ENCODE measurements at places on chromosomes 3 and 15.

DNA sequence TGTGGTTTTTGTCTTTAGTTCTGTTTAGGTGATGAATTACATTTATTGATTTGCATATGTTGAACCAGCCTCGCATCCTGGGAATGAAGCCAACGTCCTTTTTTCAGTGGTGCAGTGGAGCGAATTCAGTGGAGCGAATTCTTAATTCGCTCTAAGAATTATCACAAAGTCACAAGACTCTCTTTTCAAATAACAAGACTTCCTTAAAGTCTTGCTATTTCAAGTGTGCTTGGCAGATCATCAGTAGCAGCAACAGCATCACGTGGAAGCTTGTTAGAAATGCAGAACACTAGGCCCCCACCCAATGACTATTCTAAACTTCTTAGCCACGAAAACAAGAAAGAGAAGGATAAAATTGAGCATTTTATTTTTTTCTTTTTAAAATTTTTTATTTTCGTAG lies 58.1 kb upstream of the CD200R1L start:
- DNase-seq: no peak

GRCh38 chr3:117761703-117762620 lies 1052.4 kb downstream of the TUSC7 start:
- DNase-seq: no peak

GRCh38 chr3:44924457-44925084 lies 50.2 kb downstream of the TGM4 start:
- no peak for DNase-seq

DNA sequence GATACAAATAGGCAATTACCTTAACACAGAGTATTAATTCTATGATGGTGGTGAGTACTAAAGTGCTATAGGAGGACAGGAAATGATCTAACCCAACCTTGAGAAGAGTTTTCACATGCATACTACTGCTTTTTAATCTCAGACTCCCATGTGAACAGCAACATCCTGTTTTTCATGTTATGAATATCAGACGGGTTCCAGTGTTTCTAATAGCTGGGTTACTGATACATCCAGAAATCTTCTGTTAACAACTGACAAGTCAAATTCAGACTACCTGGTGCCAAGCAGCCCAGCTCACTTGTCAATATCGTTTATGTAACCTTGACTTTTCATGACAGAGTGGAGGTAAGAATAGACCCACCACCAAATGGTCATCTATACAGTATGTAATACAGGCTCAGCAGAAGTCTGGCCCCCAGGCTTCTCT lies 220.2 kb upstream of the COL8A1 start:
- DNase-seq: no peak

- no peak for DNase-seq
These were observed 11.7 kb downstream of the SPTBN5 start for GRCh38 chr15:41881920-41882688.

GRCh38 chr3:123310741-123311140 lies 109.0 kb downstream of the SEC22A start:
- no peak for DNase-seq

DNA sequence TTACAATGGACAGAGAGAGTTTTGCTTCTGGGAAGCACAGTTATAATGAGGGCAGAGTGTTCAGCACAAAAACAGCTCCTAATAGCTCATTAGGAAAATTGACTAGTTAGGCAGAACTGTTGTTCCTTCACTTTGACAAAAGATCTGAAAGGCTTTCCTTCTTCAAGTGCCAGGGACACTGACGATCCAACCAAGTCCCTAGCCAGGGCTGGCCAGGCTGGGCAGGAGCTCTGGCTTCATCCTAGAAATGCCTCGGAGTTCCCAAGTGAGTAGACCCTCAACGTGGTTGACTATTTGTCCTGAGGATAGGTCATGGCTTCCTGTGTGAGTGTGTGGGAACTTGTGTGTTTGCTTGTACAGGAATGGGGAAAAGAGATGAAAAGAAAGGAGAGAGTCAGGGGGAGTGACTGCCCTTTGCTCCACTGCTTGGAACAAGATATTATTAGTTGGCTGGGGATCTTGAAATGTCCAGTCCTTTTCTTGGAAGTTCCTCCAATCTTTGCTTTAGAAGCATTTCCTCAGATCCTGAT lies 617.9 kb downstream of the NTRK3 start:
- no peak for DNase-seq

- no peak for DNase-seq
These were observed 19.4 kb downstream of the RASGRP1 start for GRCh38 chr15:38545179-38545578.

GRCh38 chr3:135907422-135908165 lies 57.9 kb upstream of the PPP2R3A start:
- no peak for DNase-seq

GRCh38 chr3:67415511-67415910 lies 238.9 kb downstream of the SUCLG2 start:
- DNase-seq: no peak

DNA sequence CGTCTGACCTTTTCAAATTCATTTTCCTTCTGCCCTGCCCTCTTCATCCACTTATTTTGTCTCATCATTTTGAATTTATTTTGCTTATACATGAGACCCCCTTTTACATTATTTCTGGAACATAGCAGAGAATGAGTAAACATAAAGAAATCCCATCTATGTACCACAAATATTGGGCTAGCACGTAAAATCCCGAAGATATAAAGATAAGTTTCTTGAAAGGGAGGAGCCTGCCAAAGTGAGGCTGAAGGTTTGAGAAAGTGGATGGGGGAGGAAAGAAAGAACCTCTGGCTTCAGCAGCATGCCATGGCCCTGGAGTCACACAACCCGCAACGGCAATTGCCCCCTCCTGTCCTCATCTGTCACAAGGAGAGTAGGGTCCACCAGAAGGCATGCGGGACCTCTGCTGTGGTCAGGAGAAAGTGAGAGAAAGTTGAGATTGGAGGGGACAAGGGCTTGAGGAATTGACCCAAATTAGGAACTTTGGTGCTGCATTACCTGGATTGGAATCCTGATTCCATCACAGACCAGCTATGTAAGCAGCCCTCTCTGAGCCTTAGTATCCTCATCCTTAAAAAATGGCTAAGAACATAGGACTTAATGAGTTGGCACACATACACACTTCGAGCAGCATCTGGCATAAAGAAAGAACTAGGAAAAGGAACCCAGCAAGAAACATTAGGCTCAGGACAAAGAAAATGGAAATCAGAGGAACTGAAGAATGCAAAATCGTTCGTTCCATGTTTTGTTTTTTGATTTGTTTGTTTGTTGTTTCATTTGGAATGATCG lies 53.7 kb upstream of the GYG1 start:
- DNase-seq: no peak

DNA sequence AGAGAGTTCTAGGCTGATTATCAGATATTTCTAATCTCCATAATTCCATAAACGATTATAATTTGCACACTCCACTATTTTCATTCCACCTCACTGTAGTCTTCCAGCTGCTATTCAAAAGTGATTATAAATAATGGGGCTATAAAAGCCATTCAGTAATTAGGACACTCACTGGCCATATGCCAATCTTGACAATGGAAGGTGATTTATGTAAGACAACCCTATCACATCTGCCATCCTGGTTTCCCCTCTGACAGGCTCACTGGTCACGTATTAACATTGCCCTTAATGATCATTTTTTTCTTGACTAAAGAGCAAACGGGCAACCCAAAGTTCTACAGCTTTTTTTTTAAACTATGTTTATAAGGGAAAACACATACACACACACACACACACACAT lies 402.4 kb downstream of the MAGI1 start:
- no peak for DNase-seq

DNA sequence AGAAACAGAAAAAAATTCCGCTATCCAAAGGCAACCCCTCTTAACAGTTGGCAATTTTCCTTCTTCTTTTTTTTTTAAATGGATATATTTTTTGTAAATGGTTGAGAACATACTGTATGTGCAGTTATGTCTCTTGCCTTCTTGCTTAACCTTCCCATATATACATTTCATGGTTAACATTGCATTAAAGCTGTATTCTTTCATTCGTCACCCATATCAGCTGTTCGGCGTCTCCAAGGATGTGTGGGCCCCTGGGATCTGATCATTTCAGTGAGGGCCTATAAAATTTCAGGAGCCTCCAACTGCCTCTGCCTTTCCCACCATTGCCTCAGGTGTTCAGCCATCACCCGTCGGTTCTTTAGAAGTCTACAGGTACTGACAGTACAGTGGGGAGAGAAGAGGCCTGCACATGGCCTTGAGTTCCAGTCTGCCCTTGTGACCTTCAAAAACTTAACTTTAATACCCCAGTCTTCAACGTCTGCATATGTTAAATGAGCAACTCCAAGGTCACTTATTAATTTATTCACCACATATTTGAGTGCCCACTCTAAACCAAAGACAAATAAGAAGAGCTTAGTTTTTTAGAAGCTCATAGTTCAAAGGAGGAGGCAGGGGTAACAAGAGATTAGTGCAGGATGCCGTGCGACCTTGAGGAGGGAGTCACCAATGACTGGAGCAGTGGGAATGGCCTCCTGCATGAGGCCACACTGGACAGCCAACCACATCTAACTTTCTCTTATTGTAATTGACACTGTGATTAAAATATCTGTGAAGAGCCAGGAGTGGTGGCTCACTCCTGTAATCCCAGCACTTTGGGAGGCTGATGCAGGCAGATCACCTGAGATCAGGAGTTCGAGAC lies 6.9 kb downstream of the ST6GAL1 start:
- DNase-seq: no peak

GRCh38 chr3:126746395-126747177 lies 42.5 kb downstream of the CHCHD6 start:
- no peak for DNase-seq

DNA sequence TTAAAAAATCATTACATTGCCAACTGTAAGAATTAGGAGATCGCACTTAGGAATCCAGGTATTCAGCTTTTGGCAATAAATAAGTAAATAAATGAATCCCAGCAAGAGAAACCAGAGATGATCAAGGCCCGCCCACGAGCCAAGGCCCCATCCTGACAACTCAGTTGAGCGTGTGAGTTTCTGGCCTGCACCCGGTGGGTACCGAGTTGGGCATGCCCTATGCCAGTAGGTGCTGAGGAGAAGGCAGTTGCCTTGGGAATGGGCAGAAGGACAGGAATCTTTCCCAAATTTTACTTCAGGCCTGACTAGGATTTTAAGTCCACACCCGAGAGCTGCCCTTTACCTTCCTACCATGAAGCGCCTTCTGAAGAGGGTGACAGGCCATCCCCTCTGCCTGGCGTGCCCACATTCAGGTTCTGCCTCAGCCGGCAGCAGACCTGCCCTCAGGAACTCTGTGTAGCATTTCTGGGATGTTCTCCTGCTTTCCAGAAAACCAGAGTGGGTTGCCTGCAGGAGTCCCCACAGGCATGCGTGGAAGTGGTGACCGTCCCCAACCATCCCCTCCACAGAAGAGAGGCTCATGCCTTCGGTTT lies 99.3 kb upstream of the ALDH1A3 start:
- no peak for DNase-seq

- no peak for DNase-seq
These were observed 125.6 kb downstream of the FRMD5 start for GRCh38 chr15:44069489-44069888.

GRCh38 chr3:52428151-52429005 lies 16.5 kb downstream of the SEMA3G start:
- DNase-seq: no peak

GRCh38 chr3:58659051-58659675 lies 7.4 kb downstream of the FAM3D start:
- DNase-seq: no peak

DNA sequence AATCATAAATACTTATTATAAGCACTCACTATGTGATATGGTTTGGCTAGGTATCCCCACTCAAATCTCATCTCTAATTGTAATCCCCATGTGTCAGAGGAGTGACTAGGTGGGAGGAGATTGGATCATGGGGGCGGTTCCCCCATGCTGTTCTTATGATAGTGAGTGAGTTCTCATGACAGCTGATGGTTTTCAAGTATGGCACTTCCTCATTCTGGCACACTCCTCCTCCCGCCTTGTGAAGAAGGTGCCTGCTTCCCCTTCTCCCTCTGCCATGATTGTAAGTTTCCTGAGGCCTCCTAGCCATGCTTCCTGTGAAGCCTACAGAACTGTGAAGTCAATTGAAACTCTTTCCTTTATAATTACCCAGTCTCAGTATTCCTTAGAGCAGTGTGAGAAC lies 53.3 kb upstream of the CHMP2B start:
- no peak for DNase-seq

- no peak for DNase-seq
These were observed 27.4 kb downstream of the OSBPL10 start for GRCh38 chr3:31953636-31954035.

- DNase-seq: no peak
These were observed 31.7 kb downstream of the EDC3 start for GRCh38 chr15:74664028-74664616.

GRCh38 chr15:42819786-42820185 lies 82.9 kb upstream of the CDAN1 start:
- DNase-seq: no peak

DNA sequence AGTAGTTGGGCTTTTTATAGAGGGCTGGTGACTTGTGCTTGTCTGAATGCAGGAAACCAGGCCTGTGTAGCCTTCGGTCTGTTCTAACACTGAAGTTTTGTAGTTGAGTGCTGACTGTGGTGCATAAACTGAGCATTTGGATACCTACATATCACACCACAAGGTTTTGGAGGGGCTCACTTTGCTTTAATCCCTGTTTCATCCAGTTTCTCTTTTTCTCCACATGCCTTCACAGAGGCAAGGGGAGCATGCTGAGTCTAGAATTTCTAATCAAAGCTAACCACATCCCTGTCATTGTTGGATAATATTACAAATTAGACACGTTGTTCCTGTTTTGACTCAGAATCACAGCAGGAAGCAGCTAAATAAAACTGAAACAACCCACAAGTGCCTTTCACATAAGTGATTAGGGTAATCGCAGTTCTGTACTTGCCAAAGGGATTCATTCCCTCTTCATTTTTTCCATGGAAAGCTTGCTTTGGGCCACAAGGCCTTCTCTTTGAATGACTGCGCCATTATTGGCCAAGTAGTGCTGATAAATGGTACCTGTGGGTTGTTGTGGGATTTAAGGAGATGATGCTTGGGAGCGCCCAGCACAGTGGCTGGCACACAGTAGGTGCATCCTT lies 48.9 kb downstream of the TGFBR2 start:
- DNase-seq: no peak

GRCh38 chr3:8464668-8465067 lies 37.0 kb upstream of the LMCD1 start:
- DNase-seq: no peak

DNA sequence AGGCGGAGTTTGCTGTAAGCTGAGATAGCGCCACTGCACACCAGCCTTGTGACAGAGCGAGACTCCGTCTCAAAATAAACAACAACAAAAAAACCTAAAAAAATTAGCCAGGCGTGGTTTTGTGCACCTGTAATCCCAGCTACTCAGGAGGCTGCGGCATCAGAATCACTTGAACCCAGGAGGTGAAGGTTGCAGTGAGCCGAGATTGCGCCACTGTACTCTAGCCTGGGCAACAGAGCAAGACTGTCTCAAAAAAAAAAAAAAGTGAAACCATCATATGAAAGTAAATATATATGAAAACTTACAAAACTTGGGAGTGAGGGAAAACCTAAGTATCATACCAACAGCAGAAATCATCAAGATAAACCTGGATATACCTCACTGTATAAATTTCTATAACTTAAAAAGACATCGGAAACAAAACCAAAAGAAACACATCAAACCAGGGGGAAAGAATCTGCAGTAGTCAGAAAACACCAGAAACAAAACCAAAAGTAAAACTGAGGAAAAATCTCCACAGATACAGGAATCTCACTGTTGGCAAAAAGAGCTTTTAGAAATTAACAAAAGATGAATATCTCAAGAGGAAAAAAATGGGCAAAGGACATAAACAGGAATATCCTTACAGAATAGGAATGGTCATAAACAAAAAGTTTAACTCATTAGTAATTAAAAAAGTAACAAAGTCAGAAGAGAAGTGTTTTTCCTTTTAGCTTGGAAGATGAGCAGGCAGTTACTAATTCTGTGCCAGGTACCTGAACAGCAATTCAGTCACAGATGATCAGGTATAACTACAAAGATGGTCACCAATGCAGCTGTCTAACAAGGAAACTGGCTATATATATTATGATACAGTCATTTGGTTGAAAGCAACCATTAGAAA lies 41.3 kb downstream of the ETV5 start:
- DNase-seq: no peak

Measured in activated T-helper 1 cell treated with anti-CD3 and anti-CD28 coated beads, Interleukin-2, amount 50 U/mL, for 16 hours (primary cell).